ENCODE measurements at places on chromosomes 3 and 15. TPM values are rescaled to one million over a fixed set of nuclear protein-coding genes. Genes with fewer than 3 reads are reported as not detected.

DNA sequence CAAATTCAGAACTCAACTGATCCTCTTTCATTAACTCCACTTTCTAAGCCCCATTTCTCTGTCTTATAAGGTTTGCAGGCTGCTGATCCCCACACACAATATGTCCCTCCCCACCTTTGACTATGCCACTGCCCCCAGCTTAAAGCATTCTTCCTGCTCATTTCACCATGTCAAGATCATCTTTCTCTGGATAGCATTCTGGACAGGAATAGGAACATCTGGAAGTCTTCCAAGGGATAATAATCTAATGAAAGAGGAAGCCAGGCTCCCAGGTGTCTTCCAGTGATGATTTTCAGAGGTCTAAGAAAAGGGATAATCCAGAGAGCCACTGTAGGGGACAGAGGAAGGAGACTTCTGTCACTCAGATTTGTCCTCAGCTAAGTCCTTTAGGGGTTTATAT, 54.6 kb upstream of the GALNT15 start:
- DNase-seq: no peak

The FEZF2 gene
- not detected for total RNA-seq

GRCh38 chr15:73357999-73358665, 10.6 kb downstream of the HCN4 start:
- DNase-seq: no peak

The COLQ gene
- not detected for total RNA-seq

The SNRPN gene
- 73.6 TPM for total RNA-seq

DNA sequence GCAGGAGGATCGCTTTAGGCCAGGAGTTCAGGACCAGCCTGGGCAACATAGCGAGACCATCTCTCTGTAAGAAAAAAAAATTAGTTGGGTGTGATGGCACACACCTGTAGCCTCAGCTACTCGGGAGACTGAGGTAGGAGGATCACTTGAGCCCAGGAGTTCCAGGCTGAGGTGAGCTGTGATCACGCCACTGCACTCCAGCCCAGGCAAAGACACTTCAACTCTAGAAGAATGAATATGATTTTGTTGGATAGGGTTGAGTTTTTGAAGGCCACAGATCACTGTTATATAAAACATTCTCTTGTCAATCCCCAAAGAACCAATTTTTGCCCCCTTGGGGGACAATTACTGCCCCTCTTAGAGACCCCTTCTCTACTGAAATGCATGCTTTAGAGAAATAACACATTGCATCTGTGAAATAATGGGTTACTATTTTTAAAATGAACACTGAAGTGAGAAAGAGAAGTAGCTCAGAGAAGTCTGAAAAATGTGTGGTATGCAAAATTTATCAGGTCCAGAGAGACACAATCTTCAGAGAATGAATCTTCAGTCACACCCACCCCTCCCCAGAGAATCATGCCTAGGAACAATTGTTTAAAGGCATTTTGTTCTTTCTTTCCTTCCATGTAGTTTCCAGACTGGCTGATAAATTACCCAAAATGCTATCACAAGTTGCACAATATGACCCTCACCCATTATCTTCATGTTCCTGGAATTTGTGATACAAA, 42.7 kb downstream of the METTL6 start:
- DNase-seq: peak; percentile 25

All from A172 (cell line).